Caki2 (cell line): ENCODE measurements at places on chromosomes 11 and 22. TPM values are rescaled to one million over a fixed set of nuclear protein-coding genes. Genes with fewer than 3 reads are reported as not detected.

Gene OR8A1
- not detected in 2 replicates for total RNA-seq

Gene KCNJ5
- 0.14 TPM in 1 of 2 replicates, not detected in the other for total RNA-seq

Gene SEPTIN5
- 37.8 and 46.2 TPM in 2 replicates for total RNA-seq

Gene SUSD2
- total RNA-seq = not detected in 2 replicates

Gene ME3
- 6.5 and 8.9 TPM in 2 replicates for total RNA-seq

Gene CD3E
- total RNA-seq = not detected in 2 replicates

Gene NAALADL1
- 0.88 TPM in 1 of 2 replicates, not detected in the other for total RNA-seq

Gene SNX32
- total RNA-seq = not detected in 2 replicates

Gene OVCH2
- not detected in 2 replicates for total RNA-seq

DNA sequence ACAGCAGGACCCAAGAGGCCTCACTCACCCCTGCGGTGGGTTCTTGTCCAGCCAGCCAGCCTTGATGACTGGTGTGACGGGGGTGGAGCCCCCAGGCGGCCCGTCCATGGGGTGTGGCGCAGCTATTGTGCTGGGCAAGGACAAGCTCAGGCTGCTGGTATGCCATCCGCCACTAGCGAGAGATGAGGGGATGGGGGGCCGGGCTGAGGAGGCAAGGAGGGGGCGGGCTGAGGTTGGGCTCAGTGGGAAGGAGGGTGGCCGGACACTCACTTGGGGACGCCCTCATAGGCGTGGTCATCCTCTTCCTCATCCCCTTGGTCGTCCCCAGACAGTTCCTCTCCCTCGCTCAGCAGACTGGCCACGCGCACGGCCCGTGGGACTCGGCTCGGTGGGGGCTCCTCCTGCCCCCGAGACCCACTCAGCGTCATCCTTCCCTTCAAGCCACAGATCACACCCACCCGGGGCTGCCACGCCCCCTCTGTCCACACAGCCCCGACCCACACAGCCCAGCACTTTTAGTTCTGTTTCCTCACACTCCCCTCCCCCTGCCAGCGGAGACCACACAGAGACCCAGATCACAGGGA lies 38.0 kb upstream of the PDE2A start:
- DNase-seq = no peak

DNA sequence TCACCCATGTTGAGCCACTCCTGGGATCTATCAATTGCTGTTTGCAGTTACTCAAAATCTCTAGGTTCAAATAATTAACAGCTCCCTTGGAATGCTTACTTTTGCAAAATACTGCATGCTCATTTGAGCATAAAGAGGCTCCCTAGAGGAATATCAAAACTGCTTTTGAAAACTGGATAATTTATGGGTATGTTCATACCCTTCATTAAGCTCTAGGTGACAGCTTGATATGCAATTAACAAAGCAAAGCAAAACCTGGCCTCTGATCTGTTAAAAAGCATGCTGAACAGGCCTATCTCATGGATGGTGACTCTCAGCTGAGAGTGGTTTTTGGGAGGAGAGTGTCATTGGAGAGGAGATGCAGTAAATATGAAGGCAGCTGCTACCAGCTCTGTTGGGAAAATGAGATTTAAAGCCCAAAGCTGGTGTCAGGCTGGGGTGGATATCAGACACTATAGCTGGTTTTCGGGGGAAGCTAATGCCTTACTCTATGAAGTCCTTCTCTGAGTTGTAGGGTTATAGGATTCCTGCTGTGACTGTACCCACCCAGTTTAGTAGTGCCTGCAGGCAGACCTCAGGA lies 110.9 kb downstream of the RASSF10 start:
- peak; percentile 70 for DNase-seq

GRCh38 chr11:45273509-45273908 lies 12.6 kb downstream of the SYT13 start:
- DNase-seq = peak; percentile 77

- DNase-seq = peak; percentile 28
These were observed 281.6 kb downstream of the TBC1D22A start for GRCh38 chr22:47043835-47044721.

GRCh38 chr11:64120951-64121569 lies 44.9 kb downstream of the MACROD1 start:
- peak; percentile 6 for DNase-seq

DNA sequence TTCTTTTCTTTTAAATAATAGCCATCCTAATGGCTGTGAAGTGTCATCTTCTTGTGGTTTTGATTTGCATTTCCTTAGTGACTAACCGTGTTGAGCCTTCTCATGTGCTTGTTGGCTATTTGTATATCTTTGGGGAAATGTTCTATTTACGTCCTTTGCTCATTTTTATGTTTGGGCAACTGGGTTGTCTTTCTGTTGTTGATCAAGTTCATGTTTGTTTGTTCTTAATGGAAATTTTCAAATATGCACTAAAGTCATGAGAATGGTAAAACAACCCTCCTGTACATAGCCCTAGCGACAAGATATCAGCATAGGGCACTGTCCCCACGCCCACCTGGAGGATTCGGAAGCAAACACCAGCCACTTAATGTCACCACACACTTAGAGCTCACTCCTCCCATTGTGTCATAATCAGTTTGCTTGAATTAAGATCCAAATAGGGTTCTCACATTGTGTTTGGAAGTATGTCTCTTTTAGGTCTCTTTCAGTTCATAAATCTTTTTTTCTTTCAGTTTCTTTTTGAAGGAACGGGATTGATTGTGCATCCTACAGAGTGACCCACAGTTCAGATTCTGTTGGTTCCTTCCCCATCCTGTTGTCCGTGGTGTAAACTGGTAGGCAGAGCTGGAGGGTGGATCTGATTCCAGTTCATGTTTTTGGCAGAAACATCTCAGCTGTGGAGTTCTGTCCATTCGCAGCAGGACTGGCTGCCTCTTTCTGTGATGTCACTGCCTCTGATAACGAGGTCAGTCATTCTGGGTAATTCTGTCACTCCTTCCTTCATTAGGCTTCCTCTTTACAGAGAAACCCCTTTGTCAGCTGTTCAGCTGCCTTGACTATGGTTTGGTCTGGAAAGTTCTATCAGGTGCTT lies 26.4 kb upstream of the ADORA2A start:
- DNase-seq = peak; percentile 30

GRCh38 chr11:128621601-128622501 lies 34.5 kb upstream of the ETS1 start:
- no peak for DNase-seq

DNA sequence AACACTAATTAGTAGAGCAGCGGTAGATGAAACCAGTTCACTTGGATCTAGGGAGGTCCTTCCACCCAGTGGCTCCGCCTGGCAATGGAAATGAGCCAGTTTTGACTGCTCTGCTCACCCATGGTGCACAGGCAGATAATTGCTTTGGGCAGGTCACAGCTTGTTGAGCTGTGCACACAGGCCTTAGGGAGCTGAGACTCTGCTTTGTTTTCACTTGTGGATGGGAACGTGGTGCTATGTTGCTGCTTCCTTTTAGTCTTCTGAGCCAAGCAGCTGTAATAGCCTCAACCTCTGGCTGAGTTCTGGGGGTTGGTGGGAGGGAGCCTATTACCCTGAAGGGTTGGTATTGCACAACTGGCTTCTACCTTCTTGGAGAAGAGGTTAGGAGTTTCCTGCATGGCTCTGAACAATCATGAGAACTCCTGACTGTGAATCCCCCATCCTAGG lies 262.3 kb upstream of the MTNR1B start:
- peak; percentile 63 for DNase-seq

DNA sequence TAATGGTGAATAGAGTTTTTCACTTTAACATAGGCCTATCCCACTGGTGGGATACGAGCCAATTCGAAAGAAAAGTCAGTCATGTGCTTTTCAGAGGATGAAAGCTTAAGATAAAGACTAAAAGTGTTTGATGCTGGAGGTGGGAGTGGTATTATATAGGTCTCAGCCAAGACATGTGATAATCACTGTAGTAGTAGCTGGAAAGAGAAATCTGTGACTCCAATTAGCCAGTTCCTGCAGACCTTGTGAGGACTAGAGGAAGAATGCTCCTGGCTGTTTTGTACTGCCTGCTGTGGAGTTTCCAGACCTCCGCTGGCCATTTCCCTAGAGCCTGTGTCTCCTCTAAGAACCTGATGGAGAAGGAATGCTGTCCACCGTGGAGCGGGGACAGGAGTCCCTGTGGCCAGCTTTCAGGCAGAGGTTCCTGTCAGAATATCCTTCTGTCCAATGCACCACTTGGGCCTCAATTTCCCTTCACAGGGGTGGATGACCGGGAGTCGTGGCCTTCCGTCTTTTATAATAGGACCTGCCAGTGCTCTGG lies at the start of gene TYR:
TYR (plus strand) TSS at position 185 of the 541 bp plus-strand sequence; CDS start at position 264, 79 bp downstream.
- no peak for DNase-seq

DNA sequence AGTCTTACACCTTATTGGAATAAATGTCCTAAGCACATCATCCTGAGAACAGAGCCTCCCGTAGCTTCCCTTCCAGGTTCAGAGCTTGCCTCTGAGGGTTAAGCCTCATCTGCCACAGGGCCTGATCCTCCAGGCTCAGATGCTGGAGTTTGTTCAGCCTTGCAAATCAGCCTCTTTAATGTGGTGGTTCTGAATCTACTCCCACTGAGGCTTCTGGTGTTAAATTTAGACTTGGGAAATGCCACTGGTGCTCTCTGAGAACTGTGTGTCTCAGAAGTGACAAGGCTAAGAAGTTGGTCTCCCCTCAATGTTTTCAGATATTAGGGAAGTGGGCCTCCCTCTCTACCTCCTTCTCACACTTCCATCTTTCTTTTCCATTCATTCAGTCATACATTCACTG lies 68.7 kb downstream of the CCDC81 start:
- no peak for DNase-seq

- DNase-seq = no peak
These were observed 38.5 kb downstream of the TTC17 start for GRCh38 chr11:43397251-43397650.

DNA sequence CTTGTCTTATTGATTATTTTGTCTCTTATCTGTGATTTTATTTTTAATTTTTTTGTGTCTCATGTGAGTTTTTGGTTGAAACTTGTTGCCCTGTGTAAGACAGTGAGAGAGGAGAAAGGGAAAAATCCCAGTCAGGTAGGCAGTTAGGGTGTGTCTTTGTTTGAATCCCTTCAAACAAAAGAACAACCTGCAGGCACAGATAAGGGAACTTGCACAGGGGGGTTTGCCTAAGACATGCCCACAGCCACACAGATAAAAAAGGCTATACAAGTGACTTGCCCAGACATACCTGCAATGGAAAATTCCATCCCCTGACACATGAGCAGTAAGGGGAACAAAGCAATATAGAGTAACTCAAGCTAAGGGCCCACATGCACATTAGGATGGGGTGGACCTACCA lies 127.8 kb upstream of the PLET1 start:
- no peak for DNase-seq

GRCh38 chr11:12160231-12160630 lies 49.8 kb downstream of the MICAL2 start:
- DNase-seq = no peak

DNA sequence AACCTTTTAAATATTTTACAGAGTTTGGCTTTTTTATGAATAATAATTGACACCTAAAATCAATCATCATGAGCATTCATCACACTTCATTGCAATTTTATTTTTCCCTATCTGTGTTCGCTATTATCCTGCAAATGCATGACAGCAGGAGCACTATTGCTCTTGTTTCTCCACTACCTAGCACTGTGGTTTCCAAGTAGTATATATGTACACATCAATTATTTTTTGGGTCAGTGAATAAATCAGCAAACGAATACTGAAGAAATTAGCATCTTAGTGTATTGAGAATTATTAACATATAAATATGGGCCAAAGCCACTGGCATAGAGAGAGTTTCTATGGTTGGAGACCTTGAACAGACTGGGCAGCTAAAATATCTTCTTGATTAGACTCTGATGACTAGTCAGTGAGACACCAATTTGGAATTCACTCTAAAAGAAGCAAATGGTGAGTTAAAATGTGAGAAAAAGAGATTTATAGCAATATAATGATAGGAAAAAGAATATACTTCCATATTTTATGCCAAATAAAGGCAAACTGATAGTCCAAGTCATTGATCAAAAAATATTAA lies 731.1 kb upstream of the LUZP2 start:
- no peak for DNase-seq

- no peak for DNase-seq
These were observed 43.6 kb downstream of the MRE11 start for GRCh38 chr11:94450048-94450447.

GRCh38 chr11:45383224-45383623 lies 97.1 kb upstream of the SYT13 start:
- no peak for DNase-seq

- DNase-seq = no peak
These were observed 41.4 kb downstream of the PPME1 start for GRCh38 chr11:74212533-74212932.

- peak; percentile 97 for DNase-seq
These were observed 11.6 kb downstream of the PISD start for GRCh38 chr22:31650391-31650790.

- DNase-seq = peak; percentile 60
These were observed 8.0 kb upstream of the PDGFB start for GRCh38 chr22:39252461-39253434.

GRCh38 chr11:107819361-107820014 lies 39.1 kb downstream of the SLC35F2 start:
- no peak for DNase-seq

DNA sequence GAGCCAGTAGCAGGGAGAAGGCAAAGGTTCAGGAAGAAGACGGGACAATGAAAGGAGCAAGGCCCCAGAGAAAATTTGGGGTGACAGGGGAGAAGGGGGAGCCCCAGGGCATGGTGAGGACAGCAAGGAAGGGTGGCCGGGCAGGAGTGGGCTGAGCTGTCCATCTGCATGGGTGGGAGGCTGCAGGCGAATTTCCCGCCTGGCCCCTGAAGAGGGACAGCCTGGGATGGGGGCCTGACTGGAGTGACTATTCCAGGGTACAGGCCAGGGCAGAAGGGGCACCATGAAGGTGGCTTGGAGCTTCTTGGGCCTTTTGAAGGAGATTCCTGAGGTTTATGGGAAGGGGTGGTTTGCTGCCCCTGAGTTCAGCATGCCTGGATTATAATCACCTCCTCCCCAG lies 56.2 kb downstream of the WNT11 start:
- no peak for DNase-seq

GRCh38 chr11:73114835-73115220 lies 27.3 kb downstream of the FCHSD2 start:
- no peak for DNase-seq

DNA sequence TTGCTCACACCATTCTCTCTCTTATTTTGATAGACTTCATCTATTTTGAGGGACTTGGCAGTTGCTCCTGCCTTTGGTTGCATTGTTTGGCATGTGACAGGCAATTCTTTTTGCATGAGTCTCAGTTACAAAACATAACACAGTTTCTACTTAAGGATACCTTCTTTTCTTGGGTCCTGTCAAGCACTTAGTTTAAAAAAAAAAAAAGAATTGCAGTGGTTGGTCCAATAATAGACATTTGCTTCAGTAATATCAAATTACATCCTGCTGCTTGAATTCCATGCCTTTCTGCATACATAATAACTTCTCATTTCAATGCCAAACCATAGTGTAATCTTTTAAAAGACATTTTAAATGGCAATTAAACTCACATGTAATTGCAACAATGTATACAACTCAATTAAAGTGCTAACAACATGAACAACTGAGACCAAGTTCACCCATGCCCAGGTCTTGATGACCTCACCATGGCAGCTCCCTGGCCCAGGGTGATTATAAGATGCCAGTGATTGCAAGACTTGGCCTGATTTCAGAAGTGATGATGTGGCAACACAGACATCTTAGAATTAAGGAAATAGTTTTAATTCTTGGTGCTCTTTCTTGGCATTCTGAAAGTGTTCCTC lies 32.2 kb upstream of the PLET1 start:
- peak; percentile 74 for DNase-seq
